ENCODE measurements at places on chromosomes 13 and 19.

GRCh38 chr13:60448907-60449510 is 52.0 kb downstream of the TDRD3 start:
- DNase-seq: peak; percentile 13

DNA sequence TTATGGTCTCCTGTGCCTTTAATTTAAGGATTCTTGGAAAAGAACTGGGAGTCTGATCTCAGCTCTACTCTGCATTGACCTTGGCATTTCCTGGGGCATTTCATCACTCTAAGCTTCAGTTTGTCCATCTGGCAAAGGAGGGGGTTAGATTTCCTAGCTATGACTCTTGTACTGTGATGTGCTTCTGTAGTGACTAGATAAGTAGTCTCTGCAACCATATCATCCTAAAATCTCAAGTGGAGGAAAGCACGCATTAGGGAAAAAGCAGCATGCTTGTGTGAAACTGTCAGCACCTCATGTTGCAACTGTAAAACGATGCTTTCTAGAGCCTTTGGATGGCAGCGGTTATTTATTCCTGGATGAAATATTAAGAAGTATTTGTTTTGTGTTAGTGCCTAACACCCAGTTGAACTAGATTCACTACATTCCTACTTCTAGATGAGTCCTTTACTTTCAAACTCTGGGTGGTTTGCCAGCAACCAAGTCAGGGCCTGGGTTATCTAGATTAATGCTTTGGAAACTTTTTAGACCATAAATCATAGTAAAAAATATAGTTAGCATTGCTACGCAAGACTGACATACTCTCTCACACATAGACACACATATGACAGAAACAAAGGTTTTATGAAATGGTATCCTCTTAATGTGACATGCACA is 6.8 kb downstream of the WDFY2 start:
- no peak for DNase-seq

- no peak for DNase-seq
Measured at GRCh38 chr13:27043013-27043412, 128.6 kb downstream of the USP12 start.

DNA sequence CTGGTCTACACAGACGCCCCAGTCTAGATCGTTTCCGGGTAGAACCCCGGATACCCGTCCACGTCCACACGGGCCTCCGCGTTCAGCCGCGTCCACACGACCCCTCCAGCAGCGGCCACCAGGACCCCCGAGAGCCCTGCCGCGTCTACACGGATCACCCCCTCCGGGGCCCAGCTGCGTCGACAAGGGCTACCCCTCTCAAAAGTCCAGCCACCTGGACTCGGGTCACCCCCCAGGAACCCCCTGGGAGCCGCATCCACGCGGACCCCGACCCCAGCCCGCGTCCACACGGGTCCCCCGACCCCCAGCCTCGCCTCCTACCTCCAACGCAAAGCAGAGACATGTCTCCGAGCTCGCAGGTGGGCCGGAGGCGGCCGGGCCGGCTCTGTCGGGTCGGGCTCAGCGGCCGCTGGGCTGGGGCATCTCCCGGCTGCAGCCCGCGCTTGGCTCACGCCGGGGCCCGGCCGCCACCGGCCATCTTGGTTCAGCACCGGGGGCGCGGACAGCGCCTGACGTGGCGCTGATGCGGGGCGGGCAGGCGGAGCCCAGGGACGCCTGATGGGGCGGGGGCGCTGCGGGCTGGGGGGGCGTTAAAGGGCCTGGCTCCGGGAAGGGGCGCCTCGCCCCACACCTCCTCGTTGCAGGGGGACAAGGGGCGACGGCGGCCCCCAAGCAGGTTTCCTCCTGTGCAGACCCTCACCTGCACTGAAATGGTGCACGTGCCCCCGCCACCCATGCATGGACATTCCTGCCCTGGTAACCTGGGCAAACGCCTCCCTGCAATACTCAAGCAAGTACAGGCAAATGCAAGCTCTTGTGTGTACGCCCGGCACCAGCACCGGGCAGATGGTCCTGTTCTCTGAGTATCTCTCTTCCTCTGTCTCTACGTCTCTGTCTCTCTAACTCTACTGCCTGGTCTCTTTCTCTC is at the start of gene UNC13A:
UNC13A (minus strand) TSS at position 498 of the 928 bp plus-strand sequence; CDS start at position 343, 155 bp downstream.
- DNase-seq: peak; percentile 40

- no peak for DNase-seq
Measured at GRCh38 chr13:99085808-99086266, 108.0 kb upstream of the DOCK9 start.

GRCh38 chr19:19579533-19580361 is 38.7 kb downstream of the PBX4 start:
- DNase-seq: no peak

GRCh38 chr19:3353493-3353892 is 12.9 kb upstream of the NFIC start:
- no peak for DNase-seq

- DNase-seq: no peak
Measured at GRCh38 chr19:42291435-42291810, 10.5 kb upstream of the PRR19 start.

DNA sequence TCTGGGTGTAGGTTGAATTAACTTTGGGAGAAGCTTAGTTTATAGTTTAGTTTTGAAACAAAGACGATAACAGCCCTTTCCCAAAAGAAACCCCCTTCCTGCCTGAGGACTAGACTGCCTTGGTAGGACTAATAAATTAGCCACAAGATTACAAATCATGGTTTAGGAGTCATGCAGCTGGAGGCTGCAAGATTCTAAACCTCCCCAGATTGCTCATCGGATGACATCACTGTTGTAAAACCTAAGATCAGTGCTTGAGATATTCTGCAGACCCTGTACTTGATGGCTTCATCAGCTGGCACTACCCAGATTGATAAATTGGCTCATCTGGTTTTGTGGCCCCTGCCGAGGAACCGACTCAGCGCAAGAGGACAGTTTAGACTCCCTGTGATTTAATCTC is 35.9 kb upstream of the MPHOSPH8 start:
- DNase-seq: no peak

- no peak for DNase-seq
Measured at GRCh38 chr13:110816500-110816899, 98.4 kb downstream of the ANKRD10 start.

- no peak for DNase-seq
Measured at GRCh38 chr13:43848001-43848649, 31.4 kb downstream of the CCDC122 start.

DNA sequence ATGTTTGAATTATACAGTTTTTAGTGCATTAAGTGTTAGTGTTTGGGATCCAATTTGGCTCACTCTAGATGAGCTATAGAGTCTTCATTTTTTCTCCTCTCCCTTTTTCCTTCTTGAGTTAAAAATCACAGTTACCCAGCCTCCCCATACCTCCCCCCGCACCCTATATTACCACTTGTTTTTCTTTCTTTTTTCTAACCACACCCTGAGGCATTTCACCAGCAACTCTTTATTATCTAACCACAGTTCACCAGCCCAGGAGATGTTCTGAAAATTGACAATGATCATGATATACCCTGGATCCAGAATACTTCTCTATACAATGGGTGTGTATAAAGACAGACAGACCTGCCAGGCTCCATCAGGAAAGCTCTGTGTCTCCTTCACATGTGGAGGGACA is 86.5 kb upstream of the UBL3 start:
- DNase-seq: no peak

DNA sequence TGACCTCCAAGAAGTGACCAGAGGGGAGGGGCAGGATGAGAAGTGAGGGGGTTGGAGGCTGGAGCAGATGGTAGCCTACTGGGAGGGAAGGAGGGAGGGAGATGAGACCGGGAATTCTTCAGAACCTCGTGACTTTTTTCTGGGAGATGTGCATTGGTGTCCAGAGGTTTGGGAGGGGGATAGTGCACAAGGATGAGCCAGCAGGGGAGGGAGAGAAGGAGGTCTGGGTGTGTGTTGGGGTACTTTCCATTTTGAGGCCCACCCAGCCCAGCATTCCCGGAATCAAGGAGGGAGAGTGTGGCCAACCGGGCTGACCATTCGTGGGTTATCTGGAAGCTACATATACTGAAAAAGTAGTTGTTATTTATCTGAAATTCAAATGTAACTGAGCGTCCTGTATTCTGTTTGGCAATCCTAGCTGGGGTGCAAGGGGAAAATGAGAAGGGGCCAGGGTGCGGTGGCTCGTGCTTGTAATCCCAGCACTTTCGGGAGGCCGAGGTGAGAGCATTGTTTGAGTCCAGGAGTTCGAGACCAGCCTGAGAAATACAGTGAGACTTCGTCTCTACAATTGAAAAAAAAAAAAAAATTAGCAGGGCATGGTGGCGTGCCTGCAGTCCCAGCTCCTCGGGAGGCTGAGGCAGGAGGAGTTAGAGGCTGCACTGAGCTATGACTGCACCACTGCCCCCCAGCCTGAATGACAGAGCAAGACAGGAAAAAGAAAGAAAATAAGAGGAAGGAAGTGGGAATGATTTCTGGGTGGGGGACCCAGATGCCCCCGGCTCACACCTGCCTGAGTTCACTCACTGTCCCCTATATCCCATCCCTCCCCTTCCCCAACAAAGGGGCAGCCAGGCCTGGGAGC is 4.4 kb upstream of the C3 start:
- DNase-seq: no peak

GRCh38 chr19:6216996-6217751 is 62.6 kb downstream of the MLLT1 start:
- DNase-seq: peak; percentile 47

DNA sequence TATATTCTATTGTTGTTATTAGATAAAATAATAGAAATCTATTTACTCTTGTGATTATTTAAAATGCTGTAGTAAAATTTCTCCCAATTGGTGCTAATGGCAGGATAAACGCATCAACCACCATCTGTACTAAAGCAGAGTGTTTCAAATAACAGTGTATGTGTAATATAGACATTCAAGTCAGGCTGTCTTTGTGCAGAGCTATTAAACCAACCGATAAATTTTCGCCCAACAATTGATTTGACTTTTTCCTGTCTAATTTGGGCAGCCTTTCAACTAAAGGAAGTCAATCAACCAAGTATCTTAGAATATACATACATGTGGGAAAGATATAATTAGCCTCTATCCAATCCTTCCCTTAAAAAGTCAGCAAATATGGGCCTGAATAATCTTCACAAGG is 5.8 kb downstream of the AMER2 start:
- no peak for DNase-seq

DNA sequence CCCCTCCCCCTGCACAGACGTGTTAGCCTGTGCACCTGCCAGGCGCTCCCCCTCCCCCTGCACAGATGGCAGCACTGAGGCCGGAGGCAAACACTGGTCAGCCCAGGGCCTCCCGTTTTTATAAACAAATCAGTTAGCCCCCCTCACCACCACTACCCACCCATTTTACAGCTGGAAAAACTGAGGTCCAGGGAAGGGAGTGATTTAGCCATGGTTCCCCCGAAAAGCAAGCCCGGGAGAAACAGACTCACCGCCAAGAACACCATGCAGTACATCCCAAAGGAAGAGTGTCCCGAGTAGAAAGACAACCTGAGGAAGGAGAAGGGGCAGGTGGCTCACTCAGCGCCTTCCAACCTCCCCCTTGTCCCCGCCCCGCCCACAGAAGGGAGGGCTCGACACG is 8.7 kb downstream of the PLPP2 start:
- DNase-seq: no peak

DNA sequence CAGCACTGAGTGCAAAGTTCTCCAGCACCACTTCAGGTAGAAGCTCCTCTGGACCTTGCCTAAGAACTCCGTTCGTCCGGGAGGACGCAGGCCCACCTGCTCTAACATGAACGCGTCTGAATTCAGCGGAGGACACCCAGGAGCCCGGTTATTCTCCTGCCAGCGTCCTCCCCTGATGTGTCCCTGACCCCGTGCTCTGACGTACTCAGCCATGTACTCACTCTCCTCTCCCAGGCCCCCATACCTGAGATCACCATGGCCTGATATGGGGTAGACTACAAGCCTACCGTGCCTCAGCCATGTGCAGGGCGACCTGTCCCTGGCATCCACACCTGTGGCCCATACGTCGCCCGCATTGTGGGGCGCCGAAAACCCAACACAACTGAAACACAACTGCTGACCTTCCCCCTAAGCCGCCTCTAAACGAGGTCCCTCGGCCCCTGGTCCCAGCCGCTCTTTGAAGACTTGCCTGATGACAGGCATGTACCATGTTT is 744 bp upstream of the ZNF584 start:
- DNase-seq: no peak

DNA sequence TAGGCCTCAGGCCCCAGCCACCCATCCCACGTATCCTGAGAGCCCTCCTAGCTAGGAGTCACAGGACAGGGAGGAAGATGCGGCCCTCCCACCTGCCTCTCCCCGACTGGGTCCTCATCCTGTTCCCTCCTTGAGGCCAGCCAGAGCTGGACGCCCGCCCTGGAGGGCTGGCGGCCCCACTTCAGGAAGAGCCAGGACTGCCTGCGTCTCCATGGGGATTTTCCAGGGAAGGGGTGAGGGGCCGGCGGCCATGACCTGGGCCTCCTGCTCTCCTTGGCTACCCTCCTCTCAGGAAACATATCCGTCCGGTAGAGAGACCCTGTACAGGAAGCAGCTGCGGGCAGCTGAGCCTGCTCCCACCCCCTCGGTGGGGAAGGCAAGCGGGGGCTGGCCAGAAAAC is 11.3 kb upstream of the PRKD2 start:
- DNase-seq: no peak

- no peak for DNase-seq
Measured at GRCh38 chr13:110617321-110618072, 2.2 kb downstream of the NAXD start.

DNA sequence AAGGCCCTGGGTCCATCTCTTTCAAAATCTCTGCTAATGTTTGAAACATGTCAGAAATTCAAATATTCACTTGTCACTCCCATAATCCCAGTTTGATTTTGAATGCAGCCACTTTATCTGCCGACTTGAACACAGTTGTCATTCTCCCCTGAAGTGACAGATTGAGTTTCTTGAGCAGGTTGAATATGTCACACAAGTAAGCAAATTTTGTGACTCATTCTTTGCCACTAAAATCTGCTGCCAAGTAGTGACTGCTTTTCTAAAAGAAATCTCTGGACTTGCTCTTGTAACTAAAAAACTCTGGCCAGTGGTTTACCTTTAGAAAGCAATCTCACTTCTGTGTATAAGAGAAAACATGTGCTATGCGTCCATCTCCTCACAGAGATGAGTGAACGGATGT is 357.1 kb downstream of the LMO7 start:
- DNase-seq: no peak

GRCh38 chr13:38680912-38681311 is 6.0 kb upstream of the FREM2 start:
- no peak for DNase-seq

DNA sequence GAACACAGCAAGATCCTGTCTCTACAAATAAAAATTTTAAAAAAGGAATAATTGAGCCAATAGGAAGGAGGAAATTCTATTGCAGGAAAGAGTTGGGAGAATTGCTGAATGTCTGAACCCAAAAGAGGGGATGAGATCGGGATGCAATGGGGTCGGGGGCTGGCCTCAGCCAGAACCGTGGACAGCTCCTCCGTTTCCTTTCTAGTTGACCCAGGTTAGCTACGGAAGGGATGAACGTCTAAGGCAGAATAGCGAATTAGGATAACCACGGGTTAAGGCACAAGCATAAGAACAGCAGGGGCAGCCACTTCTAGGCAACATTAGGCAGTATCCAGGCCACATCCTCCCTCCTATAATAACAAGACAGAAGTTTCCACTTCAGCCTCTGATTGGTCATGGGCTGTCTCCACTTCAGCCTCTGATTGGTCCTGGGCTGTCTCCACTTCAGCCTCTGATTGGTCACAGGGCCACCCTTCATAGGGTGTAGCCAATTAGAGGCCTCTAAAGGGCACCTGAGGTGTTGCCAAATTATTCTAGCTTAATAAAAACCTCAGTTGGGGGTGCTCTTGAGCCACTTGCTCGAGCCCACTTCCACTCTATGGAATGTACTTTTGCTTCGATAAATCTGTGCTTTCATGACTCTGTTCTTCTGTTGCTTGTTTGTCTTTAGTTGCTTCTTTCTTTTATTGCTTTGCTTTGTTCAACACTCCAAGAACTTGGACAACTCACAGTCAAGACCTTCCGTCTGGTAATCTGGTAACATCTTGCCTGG is 24.9 kb upstream of the TPM4 start:
- DNase-seq: no peak
